ENCODE measurements at places on chromosomes 4 and X.

DNA sequence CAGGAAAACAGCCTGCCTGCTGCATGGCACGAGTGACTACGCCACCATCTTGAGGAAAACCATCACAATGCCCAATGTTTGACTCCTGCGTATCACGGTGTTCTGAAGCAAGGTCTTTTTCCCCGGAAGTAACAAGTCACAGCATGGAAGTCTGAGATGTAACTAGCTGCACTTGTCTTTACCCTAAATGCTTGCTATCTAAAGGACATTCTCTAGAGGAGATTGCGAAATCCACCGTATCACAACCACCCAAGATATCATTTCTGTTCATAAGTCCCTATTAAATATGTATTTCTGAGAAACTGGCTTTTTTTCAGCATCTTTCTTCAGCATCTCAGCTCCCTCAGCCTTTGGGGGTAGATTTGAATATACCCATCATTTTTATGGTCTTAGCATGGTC, 1565.1 kb downstream of the ARAP2 start:
- DNase-seq: no peak

GRCh38 chr4:19123681-19124080, 1102.1 kb upstream of the LCORL start:
- no peak for DNase-seq

DNA sequence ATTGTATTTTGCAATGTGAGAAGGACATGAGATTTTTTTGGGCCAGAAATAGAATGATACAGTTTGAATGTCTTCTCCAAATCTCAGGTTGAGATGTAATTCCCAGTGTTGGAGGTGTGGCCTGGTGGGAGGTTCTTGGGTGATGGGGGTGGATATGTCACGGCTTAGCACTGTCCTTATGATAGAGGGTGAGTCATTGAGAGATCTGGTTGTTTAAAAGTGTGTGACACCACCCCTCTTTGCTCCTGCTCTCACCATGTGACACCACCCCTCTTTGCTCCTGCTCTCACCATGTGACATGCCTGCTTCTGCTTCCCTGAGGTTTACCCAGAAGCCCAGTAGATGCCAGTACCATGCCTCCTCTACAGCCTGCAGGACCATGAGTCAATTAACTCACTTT, 1226.9 kb downstream of the PCDH7 start:
- no peak for DNase-seq

- DNase-seq: no peak
Observed at GRCh38 chr4:4333265-4333706, 43.2 kb downstream of the ZBTB49 start.

DNA sequence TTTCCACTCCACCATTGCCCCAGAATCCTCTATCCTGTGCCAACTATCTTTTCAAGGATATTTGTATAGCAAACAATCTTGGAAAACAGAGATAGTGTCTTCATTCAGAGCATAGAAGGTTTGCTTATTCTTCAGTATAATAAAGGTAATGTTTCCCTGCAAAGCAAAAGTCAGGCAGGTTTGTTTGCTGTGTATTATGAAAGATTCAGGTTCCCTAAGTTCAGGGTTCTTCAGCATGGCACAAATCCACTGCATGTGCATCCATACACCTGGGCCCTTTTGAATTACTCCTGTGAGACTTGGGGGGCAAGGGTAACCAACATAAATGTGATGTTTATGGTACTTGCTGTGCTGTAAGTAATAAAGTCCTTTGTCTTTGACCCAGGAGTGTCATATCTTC, 33.2 kb upstream of the ZC4H2 start:
- no peak for DNase-seq

DNA sequence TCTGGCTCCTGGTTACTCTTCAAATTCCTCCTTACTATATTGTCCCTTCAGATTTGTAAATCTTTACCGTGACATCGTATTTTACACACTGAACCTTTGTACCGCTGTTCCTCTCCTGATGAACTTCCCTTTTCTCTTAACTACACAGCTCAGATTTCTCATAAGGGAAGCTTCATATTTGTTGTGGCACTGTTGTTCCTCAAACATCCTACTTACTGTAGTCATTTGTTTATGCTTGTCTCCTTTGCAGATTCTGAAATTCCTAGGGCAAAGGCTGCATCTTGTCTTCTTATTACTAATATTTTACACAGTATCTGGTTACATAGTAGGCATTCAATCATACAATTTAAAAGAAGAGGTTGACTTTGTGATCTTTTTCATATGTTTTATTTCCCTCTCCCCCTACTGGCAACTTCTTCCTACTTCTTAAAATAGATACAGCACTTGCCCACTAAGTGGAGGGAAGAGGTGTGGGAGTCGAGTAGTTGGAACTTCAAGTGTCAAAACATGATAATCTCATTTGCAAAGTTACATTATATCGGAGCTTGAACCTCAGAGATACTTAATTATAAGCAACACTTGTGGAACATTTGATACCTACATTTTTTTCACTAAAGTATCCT, 50.0 kb downstream of the TET2 start:
- DNase-seq: no peak

DNA sequence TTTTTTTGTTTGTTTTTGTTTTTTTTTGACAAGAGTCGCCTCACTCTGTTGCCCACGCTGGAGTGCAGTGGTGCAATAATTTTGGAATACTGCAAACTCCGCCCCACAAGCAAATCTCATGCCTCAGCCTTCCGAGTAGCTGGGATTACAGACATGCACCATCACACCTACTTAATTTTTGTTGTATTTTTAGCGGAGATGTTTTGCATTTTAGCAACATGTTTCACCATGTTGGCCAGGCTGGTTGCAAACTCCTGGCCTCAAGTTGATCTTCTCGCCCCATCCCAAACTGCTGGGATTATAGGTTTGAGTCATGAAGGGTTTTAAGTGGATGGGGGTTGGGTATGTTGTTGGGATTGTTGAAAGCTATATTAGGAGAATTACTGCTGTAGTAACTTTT, 270.9 kb upstream of the LCORL start:
- no peak for DNase-seq

- no peak for DNase-seq
Observed at GRCh38 chr4:56674984-56675383, 6.1 kb downstream of the HOPX start.

Data from posterior cingulate gyrus (tissue), 11 donors.